ENCODE measurements at places on chromosomes 1 and 21.

- no peak for DNase-seq
Observed at GRCh38 chr1:151403612-151404011, 4.2 kb downstream of the PSMB4 start.

DNA sequence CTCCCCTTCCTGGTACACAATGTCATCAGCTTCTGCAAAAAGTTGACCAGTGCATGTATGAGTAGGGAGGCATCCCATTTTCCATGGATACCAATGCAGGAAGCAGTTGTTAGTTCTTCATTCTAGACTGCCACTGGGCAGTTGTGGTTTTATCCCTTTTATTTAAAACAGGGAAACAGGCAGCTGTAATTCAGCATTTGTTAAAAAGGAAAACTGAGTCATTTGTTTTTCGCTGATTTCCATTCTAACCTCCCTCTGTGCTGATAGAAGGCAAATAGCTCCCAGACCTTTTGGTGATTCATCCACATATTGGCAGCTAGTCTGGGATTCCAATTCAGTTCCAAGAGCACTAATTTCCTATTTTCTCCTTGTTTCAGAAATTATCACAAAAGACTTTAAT lies 21.1 kb upstream of the ABCA4 start:
- DNase-seq, result no peak

DNA sequence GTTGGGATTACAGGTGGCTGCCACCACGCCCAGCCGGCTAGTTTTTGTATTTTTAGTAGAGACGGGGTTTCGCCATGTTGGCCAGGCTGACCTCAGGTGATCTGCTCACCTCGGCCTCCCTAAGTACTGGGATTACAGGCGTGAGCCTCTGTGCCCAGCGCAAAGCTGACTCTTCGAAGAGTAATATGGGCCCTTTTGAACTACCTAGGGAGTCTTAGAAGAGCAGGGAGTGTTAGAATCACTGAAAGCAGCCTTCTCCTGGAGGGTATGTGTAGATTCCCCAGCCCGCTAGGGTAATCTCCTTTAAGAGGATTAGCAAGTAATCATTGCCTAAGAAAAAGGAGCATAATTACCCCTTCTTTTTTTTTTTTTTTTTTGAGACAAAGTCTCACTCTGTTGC lies 6.5 kb upstream of the MAST2 start:
- DNase-seq, result peak; percentile 72

- no peak for DNase-seq
Observed at GRCh38 chr1:43144237-43144636, 27.9 kb downstream of the EBNA1BP2 start.

GRCh38 chr1:67194209-67194863 lies 28.1 kb downstream of the IL23R start:
- no peak for DNase-seq

DNA sequence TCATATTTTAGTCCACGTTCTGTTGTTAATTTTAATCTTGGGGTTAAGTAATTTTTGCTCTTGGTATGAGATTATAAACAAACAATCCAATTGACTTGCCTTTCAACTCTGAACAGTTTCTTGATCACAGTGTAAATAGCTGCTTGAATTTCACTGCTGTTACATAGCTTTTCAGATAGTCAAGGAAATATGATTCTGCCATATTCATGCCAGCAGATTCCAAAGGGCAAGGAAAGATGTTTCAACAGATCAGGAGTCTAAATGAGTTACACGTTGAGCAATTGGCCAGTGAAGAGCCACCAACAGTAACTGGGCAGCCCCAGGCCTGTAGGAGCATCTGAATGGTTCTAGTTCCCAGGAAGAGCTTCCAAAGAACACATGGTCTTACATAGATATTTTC lies 93.6 kb downstream of the LEPR start:
- no peak for DNase-seq

GRCh38 chr1:176996456-176997090 lies 167.9 kb downstream of the ASTN1 start:
- DNase-seq, result peak; percentile 27

All from A673 (cell line).